DND-41 (cell line): ENCODE measurements at places on chromosomes 13 and 19.

- DNase-seq = no peak
Measured at GRCh38 chr19:48819366-48819816, 8.6 kb upstream of the BCAT2 start.

DNA sequence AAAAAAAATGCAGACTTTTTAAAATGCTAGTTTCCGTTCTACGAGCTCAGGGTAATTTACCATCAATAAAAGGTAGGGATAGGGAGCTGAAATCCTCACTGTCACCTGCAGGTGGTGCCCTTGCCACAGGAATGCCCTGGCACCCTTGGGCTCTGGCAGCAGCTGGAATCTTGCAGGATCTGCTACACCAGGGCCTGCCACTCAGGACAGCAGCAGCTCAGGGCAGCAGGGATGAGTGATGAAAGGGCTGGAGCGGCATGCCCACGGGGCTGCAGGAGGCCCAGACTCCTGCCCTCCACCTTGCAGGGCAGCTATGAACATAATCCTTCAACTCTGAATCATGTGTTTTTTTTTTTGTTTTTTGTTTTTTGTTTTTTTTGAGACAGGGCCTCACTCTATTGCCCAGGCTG lies 54.0 kb downstream of the GNG7 start:
- DNase-seq = peak; percentile 79

GRCh38 chr19:13795595-13796300 lies 505 bp downstream of the ZSWIM4 start:
- peak; percentile 26 for DNase-seq

DNA sequence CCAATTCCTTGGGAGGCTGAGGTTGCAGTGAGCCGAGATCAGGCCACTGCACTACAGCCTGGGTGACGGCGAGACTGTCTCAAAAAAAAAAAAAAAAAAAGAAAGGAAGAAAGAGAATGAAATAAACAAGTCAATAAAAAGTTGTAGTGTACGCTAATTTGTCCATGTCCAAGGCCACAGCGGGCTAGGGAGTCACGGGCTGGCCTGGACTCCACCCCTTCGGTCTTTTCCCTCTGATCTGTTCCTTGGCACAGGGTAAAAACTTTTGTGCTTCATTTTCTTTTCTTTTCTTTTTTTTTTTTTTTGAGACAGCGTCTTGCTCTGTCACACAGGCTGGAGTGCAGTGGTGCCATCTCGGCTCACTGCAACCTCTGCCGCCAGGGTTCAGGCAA lies 19.4 kb upstream of the MKNK2 start:
- DNase-seq = no peak

DNA sequence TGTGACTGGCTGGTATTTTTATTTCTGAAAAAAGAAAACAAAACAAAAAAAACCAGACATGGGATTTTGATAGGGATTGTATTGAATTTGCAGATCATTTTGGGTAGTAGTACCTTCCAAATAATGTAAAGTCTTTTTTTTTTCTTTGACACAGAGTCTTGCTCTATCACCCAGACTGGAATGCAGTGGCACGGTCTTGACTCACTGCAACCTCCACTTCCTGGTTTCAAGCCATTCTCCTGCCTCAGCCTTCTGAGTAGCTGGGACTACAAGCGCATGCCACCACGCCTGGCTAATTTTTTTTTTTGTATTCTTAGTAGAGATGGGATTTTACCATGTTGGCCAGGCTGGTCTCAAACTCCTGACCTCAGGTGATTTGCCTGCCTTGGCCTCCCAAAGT lies 4.2 kb downstream of the ZNF101 start:
- DNase-seq = no peak

DNA sequence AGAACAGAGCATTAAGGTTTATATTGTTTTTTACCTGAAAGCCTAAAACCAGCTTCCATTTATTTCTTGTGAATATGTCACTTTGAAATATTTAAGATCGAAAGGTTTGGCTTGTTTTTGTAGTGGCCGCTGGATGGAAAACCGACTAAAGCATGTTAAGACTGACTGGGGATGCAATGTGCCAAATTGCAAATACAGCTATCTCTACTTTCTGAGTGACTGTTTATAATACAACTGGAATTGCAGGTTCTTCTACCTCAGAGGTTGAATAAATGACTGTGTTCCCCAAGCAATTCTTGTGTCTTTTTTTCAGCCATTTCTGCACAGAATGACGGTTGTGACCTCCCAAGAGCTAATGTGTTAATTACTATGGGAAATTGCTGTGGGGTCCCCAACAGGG lies 50.0 kb upstream of the TMTC4 start:
- no peak for DNase-seq

GRCh38 chr19:13974073-13974472 lies 21.8 kb downstream of the DCAF15 start:
- peak; percentile 47 for DNase-seq

GRCh38 chr19:55471266-55471665 lies 5.2 kb upstream of the ZNF628 start:
- DNase-seq = no peak

DNA sequence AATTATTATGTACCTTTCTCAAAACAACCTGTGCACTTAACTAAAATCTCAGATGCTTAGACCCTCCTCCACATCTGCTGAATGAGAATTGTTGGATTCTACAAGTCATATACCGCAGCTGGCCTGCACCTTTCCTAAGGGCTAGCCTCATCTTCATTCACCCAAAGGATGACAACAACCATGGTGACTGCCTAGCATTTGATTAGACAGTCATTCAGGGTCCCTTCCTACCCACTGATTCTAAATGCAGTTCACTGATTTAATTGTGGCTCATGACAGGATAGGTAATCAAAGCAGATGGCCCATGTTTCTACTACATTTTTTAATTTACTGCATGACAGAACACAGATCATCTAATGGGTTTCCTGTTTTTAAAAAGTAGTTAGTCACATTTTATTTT lies 551.9 kb upstream of the SLC10A2 start:
- DNase-seq = no peak

GRCh38 chr13:37448153-37448552 lies 150.4 kb downstream of the POSTN start:
- DNase-seq = no peak

- DNase-seq = no peak
Measured at GRCh38 chr13:112638157-112638750, 50.3 kb upstream of the TUBGCP3 start.

DNA sequence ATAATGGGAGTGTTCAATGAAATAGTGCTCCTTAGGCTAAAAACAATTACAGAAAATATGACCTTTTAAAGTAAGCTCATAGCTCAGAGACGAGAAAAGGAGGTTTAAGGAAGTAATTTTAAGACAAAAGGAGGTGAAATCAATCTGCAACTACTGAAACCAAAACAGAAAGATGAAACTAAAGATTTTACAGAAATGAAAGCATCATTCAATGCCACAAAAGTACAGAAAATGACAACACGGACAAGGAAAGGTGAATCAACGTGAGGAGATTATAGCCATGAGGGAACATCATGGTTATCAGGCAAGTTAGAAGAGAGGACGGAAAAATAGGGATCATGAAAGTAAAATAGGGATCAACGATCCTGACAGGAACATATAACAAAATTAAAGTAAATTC lies 745.2 kb downstream of the PCDH17 start:
- DNase-seq = no peak

- DNase-seq = no peak
Measured at GRCh38 chr13:24269821-24270220, 39.6 kb upstream of the C1QTNF9 start.

- peak; percentile 70 for DNase-seq
Measured at GRCh38 chr19:52351512-52351911, 15.5 kb downstream of the ZNF610 start.

DNA sequence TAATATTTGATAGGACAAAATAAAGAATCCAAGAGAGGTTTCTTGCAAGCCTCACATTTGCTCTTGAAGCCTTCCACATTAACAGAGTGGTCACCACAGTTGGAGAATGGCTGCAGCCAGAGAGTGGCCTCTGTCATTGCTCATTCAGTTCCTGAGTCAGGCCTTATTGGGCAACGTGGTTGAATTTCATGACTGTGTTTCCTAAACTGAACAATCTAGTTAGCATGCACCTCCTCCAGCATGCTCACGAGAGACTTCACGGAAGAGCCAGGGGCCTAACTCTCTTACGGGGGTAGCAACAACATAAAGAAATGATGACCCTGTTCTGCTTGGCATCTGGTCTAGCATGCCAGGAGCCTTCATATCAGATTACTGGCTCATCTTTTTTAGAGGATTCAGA lies 9.6 kb upstream of the UBL3 start:
- DNase-seq = no peak

DNA sequence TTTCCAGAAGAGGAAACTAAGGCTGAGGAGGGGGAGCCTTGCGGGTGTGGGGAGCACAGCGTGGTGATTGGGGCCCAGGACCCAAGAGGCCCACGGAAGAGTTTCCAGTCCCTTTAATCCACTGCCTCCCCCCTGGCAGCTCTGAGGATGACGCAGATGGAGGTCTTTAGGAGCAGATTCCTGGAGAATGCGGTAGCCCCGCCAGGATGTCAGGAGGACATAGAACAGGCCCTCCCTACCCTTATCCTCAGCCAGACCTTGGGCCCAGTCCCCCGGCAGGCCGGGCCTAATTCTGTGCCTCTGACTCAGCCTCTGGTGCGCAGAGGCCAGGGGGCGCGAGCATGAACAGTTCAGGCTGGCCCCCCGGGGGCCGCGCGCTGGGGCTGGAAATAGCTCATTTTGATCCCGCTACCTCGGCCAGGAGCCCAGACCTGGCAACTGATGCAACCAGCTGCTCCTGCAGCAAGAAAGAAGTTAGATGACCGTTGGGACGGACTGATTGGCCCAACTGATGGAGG lies 461 bp upstream of the HSPB6 start:
- no peak for DNase-seq

- no peak for DNase-seq
Measured at GRCh38 chr13:73938372-73939070, 195.7 kb downstream of the KLF12 start.

DNA sequence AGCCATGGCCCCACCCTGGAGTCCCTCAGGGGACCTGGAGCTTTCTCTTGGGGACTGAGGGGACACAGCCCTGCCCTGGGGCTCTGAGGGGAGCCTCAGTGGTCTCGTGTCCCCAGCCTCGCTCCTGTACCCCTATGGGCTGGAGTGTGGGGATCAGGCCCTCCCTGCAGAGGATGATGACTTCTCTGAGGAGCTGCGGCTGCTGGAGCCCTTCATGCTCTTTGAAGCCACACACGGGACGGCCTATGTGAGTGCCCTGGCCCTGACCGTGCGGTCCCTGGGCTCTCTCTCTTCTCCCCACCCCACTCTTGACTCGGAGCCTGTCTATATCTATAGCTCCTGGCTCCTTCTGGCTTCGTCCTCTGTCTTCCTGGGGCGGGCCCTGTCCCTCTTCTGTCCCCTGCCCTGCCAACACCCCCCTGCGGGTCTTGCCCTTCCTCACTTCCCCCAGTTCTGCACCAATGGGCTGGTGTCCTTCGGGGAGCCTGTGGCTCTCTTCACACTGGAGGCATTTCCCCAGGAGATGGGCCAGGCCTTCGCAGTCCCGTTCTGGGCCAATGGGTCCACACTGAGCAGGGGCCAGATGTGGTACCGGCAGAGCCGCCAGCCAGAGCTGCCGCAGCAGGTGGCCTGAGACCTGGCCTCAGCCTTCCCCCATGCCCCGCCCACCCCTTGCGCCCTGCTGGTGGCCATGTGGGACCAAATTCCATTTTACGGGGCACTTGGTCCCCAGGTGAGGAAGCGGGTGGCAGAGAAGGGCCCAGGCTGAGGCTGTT lies 33.1 kb downstream of the HPN start:
- DNase-seq = no peak

DNA sequence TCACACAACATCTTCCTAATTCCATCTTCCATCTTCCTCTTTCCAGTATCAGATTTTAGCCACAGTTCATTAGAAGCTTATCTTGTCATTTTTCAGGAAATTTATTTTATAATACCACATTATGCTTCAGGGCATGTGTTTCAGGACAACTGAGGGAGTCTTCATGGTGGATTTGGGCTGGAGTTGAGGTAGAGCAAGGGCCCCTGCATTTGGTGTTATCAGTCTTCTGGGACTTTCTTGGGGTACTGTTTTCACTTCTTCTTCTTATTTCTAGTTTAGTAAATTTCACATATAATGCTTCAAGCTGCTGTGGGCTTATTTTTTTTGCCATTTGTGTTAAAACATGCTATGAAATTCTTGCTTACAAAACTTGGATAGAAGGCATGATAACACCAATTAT lies 188.7 kb downstream of the LHFPL6 start:
- no peak for DNase-seq

- DNase-seq = no peak
Measured at GRCh38 chr13:25977216-25977615, 74.6 kb downstream of the SHISA2 start.

DNA sequence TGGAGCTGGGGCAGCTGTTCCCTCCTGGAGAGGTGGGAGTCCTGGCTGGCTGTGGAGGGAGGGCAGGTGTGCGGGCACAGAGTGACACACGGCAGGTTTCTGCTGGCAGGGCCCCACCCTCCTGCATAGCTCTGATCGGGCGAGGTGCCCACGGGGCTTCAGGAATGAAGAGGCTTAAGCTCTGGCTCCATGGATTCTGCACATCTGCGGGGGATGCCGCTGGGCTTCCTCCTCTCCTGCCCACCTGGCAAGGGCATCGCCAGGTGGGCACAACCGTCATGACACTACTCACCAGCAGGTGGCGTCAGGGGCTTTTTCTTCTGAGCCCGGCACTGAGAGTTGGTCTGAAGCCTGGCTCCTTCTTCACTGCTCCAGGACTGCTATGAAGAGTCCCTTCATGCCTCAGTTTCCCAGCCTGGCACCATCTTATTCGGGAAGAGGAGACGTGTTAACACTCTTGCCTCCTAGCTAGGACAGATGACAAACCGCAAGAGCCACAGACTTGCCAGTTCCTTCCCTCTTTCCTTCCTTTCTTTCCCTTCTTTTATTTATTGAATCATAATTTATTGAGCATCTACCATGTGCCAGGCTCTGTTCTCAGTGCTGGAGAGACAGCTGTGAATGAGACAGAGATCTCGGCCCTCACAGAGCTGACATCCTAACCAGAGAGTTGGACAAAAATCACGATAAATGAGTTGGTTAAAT lies 15.2 kb upstream of the PAK4 start:
- DNase-seq = peak; percentile 71

DNA sequence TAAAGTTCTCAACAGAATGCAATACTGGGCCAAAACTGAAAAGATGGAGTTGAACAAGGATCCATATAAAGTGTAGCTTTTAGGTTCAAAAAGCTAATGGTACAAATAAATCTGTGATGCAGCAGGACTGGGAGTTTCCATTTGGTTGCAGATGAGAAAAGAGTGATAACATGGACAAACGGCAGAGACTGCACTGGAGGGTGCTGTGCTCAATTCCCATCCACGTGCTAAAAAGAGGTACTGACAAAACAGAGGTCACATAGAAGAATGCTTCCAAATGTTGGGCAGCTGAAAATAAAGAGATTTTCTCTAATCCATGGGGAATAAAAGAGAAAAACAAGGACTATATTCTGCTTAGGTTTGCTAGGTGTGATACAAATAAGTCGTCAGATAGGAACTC lies 461.6 kb downstream of the LIG4 start:
- no peak for DNase-seq

DNA sequence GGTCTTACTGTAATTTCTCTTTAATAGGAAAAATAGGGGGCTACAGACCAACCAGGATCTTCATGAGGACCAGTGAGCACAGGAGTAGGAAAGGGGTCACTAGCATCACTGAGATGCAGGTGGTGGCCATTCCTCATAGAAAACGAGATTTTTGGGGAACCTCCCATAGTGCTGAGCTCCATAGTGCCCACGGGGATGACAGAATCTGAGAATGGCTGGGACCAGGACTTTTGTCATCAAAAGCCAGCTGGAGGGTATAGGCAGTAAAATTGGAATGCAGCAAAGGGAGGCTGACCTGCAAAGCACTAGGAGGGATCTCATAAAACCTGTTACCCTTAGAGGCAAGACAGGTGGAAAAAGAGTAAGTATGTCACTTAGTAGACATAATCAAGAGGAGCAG lies 28.4 kb upstream of the CEACAM21 start:
- DNase-seq = no peak

GRCh38 chr19:45768655-45768983 lies 433 bp downstream of the SIX5 start:
- peak; percentile 63 for DNase-seq
